Activated gamma-delta T cell treated with anti-CD3 and anti-CD28 coated beads, Interleukin-2, amount 50 U/mL, for 16 hours (primary cell): ENCODE measurements at places on chromosomes 3 and 15.

- no peak for DNase-seq
Measured at GRCh38 chr3:143294188-143294587, 174.6 kb downstream of the CHST2 start.

GRCh38 chr3:190345878-190346277 lies 23.6 kb upstream of the CLDN1 start:
- no peak for DNase-seq

GRCh38 chr15:49410641-49411040 lies 12.4 kb upstream of the FGF7 start:
- DNase-seq, result no peak

DNA sequence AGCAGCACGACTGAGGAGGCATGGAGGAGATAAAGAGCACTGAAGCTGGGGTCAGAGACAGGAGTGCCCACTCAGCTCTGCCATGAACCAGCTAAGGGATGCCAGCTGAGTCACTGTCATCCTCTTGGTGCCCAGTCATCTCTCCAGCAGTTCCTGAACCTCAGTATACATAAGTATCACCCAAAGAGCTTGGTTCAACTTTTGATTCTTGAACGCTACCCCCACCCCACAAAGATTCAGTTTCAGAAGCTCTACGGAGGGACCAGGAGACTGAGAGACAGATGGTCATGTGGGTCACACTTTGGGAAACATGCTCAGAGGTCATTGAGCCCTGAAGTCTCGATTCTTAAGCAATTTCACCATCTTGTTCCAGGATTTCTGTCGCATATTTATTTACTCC lies 108.4 kb downstream of the ALDH1A2 start:
- no peak for DNase-seq

GRCh38 chr3:178206521-178206920 lies 329.7 kb upstream of the KCNMB2 start:
- no peak for DNase-seq

DNA sequence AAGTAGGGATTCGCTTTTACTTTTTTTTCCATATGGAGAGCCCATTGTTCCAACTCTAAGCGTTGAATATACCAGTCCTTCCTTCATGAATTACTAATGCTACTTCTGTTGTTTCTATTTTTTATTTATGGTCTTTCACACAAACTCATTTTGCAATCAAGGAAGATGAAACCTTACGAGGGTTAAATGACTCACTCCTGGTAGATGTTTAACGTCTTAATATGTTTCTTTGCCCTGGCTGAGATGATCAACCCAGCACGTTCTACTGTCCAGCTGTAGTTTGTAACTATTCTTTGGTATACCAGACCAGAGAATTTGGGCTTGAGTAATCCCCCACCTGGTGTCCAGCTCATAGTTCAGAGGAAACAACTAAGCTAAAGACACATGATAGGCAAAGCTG lies 23.1 kb downstream of the CDCP1 start:
- no peak for DNase-seq

GRCh38 chr3:187628169-187628568 lies 42.0 kb downstream of the SST start:
- no peak for DNase-seq

GRCh38 chr3:194323785-194324735 lies 27.1 kb downstream of the CPN2 start:
- DNase-seq, result no peak

DNA sequence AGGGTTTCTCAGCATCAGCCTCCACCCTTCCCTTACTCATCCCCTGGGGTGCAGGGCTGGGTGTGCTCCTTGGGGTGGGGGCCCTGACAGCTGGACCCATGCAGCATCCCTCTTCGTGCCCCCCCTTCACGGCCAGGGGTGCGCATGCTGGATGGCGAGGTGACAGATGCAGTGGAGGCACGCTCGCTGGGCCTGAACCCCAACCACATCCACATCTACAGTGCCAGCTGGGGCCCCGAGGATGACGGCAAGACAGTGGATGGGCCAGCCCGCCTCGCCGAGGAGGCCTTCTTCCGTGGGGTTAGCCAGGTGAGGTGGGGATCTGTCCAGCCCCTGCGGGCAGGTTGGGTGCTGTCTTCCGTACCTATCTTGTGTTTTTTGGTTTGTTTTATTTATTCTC lies 6.3 kb upstream of the FES start:
- DNase-seq, result no peak
